ENCODE measurements at places on chromosomes 6 and 20.

DNA sequence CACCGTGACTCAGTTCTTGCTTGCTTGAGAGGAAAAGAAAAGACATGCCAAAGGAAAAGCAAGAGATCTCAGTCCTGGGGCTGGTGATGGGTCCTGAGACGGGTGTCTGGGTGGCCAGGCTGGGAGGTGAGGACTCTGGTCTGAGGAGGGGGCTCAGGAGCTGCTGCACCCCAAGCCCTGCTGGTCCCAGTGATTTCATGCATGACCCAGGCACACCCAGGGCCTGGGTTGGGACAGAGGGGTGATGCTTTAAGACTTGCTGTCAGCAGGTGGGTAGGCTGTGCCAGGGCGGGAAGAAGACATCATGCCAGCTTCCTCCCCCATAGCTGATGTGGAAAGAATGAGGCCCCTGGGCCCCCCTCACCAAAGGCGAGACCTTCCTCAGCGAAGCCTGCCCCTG lies 65.1 kb upstream of the PMEPA1 start:
- no peak for DNase-seq

GRCh38 chr20:20360464-20360863 lies 7.4 kb upstream of the INSM1 start:
- DNase-seq: peak; percentile 71

DNA sequence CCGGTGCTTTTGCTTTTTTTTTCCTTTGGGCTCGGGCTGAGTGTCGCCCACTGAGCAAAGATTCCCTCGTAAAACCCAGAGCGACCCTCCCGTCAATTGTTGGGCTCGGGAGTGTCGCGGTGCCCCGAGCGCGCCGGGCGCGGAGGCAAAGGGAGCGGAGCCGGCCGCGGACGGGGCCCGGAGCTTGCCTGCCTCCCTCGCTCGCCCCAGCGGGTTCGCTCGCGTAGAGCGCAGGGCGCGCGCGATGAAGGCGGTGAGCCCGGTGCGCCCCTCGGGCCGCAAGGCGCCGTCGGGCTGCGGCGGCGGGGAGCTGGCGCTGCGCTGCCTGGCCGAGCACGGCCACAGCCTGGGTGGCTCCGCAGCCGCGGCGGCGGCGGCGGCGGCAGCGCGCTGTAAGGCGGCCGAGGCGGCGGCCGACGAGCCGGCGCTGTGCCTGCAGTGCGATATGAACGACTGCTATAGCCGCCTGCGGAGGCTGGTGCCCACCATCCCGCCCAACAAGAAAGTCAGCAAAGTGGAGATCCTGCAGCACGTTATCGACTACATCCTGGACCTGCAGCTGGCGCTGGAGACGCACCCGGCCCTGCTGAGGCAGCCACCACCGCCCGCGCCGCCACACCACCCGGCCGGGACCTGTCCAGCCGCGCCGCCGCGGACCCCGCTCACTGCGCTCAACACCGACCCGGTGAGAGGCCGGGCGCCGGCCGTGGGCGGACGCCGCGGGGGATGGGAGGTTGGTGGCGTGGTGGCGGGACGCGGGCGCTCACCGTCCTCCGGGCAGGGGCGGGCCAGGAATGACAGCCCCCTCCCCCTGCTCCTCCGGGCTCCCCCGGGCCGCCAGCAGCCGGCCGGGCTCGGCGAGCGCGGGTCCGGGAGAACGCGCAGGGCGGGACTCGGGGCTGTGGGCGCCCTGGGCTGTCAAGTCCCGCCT lies 606 bp downstream of the ID4 start:
- DNase-seq: peak; percentile 51

DNA sequence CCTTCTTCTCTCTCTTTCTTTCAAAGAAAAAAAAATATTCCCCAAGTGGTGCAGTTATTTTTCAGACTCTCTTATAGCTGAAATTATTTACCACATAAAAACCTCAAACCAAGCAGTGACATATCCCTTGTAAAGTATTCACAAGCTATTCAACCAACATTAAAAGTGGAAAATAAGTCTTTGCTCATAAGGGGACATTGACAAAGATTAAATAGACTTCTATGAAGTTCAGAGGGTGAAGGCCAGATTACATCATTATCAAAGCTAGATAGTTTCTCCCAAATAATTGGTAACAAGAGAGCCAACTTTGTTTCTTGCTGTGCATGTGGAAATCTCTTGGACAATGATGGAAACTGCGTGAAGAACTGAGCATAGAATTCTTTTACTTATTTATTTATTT lies 379.8 kb upstream of the RSPO3 start:
- DNase-seq: no peak

DNA sequence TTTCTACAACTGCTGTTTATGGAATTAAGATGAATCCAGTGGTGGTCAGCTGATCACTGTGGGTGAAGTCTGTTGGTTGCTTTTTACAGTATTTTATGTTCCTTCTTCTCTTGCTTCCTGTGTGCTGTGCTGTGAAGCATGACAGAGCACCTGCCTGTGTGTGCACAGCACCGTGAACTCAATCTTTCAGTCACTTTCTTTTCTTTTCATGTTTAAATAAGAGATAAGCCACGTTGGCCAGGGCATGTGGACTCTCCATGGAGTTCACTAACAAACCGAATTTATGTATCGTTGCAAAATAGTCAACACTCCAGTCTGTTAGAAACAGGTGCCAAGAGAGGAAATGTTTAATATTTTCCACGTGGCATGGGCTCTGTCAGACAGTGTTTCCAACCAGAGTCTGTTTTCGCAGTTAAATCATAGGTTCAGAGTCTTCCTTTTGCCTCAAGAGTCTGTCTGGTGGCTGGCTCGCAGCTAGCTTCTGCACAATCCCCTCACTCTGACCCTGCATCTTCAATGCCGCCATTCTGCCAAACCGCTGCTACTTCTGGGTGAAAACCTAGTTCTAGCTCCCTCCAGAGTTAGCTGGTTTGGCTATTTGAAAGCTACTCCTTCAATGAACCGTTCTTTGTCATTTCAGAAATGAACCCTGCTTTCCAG lies 73.2 kb downstream of the QRSL1 start:
- DNase-seq: no peak

GRCh38 chr20:23161968-23162696 lies 76.0 kb upstream of the CD93 start:
- DNase-seq: peak; percentile 48
